ENCODE measurements at places on chromosomes 6 and 20. TPM values are rescaled to one million over a fixed set of nuclear protein-coding genes. Genes with fewer than 3 reads are reported as not detected.

Gene BMP7
- 34.7 TPM for total RNA-seq

Gene SYTL3
- total RNA-seq = 1.6 TPM

Gene C6orf132
- total RNA-seq = 175 TPM

Gene TM9SF4
- 33.6 TPM for total RNA-seq

Gene SCRT2
- not detected for total RNA-seq

Gene BMP2
- total RNA-seq = 7.6 TPM

Gene DZANK1
- 0.92 TPM for total RNA-seq

Gene LZTS3
- total RNA-seq = 6.3 TPM

All from esophagus squamous epithelium (tissue), 5 donors.